ENCODE measurements at places on chromosomes 7 and 10.

DNA sequence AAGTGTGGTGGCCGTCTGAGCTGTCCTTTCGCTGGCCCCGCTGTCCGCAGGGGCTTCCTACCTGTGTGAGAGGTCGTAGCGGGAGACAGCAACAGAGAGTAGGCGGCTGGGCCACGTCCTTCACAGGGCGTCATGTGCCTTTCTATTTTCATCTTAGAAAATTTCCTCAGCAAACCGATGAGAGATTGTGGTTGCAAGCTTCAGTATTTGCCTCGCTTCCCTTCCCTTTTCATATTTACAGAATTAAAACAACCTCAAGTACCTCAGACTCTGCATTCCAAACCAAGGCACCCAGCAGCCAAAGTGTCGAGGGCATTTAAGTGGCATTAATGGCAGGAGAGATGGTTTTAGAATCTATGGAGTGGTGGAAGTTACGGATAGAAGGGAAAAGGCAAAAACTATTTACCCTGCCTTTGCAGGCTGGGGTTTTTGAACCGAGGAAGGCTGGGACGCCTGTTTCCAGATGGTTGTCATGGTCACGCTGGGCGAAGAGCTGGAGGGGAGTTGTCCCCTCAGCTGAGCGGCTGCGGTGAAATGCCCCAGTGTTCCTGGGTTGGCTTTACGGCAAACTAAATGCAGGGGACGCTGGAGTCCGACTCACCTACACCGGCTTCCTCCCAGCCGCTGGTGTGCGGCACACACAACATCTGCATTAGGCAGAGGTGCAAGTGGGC, 41.9 kb downstream of the WIPI2 start:
- DNase-seq = peak; percentile 79

- DNase-seq = no peak
These were observed 110.8 kb downstream of the MYL10 start for GRCh38 chr7:101518336-101518735.

GRCh38 chr10:21495002-21495751, 30.3 kb downstream of the SKIDA1 start:
- DNase-seq = peak; percentile 51

GRCh38 chr10:44237364-44238049, 147.4 kb downstream of the CXCL12 start:
- no peak for DNase-seq

GRCh38 chr10:62588116-62588515, 213.9 kb downstream of the ZNF365 start:
- DNase-seq = no peak

DNA sequence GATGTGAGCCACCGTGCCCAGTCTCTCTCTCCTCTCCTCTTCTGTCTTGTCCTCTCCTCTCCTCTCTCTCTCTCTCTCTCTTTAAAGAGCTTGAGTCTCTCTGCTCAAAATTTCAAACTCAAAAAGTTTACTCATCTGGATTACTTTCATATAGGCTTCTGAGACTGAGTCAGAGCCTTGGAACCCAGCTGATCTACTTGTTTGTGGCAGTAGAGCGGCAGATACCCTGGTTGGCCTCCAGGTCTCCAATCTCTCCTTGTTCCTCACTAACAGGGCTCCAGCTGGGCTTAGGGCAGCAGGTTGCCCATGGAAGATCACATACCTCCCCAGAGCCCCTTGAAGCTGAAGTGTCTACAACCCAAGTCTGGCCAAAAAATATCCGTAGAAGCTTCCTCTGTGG, 51.0 kb downstream of the HHEX start:
- DNase-seq = no peak
